Calu3 (cell line): ENCODE measurements at places on chromosomes 1 and 21. TPM values are rescaled to one million over a fixed set of nuclear protein-coding genes. Genes with fewer than 3 reads are reported as not detected.
A peak's percentile ranks its signal among the peaks of the same experiment; 100 is the strongest.

GRCh38 chr1:41286992-41287391 is 44.9 kb upstream of the SCMH1 start:
- DNase-seq = no peak
- peaks cover 100% of the 10 kb centered on the region for H3K27me3 ChIP-seq
- no peak overlapping the region for H3K27ac ChIP-seq
- no peaks in the 10 kb centered on the region for H3K36me3 ChIP-seq
- no peaks in the 10 kb centered on the region for H3K4me1 ChIP-seq
- no peak overlapping the region for H3K4me3 ChIP-seq

DNA sequence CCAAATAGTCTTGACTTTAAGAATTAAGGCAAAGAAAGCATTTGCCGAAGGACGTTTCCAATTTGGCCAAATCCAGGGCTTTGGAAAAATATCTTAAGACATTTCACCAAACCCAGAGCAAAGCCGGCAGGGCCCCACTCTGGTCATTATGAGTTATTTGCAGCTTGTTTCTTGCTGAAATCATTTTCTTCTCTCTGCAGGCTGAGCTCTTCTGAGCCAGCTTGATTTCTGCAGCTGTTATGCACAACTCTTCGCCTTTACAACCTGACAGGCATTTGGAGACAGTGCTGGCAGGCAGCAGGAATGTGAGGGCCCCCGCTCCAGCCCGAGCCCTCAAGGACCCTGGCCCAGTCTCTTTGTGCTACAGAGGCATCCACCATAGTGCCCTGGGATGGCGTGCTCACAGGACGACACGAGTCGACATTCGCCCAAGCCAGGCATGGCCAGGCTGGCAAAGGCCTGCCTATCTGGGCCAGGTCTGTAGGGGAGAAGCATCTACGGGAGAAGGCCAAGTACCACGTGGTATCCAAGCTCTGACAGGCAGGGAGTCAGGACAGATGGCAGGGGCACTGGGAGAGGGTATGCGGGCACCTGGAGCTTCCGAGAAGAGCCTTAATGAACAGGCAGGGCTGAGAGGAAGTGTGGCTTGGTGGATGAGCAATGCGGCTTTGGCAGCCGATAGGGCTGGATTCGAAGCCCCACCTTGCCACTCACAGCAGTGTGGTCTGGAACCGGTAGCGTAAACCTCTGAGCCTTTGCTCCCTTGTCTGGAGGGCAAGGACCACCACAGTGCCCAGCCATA is 32.3 kb downstream of the SYF2 start:
- DNase-seq = no peak
- no peaks in the 10 kb centered on the region for H3K36me3 ChIP-seq
- H3K27me3 ChIP-seq = peaks cover 40% of the 10 kb centered on the region
- H3K27ac ChIP-seq = no peak overlapping the region
- H3K4me1 ChIP-seq = peaks cover 10% of the 10 kb centered on the region

GRCh38 chr1:225911191-225912130 is 12.6 kb downstream of the PYCR2 start:
- no peaks in the 10 kb centered on the region for H3K27me3 ChIP-seq
- peaks cover 7% of the 10 kb centered on the region for H3K36me3 ChIP-seq
- no peak overlapping the region for H3K27ac ChIP-seq
- peaks cover 30% of the 10 kb centered on the region for H3K4me1 ChIP-seq
- DNase-seq = peak; percentile 86

- no peaks in the 10 kb centered on the region for H3K27me3 ChIP-seq
- H3K27ac ChIP-seq = no peak overlapping the region
- peaks cover 8% of the 10 kb centered on the region for H3K4me1 ChIP-seq
- no peaks in the 10 kb centered on the region for H3K36me3 ChIP-seq
- no peak overlapping the region for H3K4me3 ChIP-seq
Observed at GRCh38 chr1:171191992-171192391, 6.9 kb downstream of the FMO2 start.

GRCh38 chr1:179921472-179921871 is 33.1 kb upstream of the CEP350 start:
- H3K27ac ChIP-seq = no peak overlapping the region
- DNase-seq = no peak

DNA sequence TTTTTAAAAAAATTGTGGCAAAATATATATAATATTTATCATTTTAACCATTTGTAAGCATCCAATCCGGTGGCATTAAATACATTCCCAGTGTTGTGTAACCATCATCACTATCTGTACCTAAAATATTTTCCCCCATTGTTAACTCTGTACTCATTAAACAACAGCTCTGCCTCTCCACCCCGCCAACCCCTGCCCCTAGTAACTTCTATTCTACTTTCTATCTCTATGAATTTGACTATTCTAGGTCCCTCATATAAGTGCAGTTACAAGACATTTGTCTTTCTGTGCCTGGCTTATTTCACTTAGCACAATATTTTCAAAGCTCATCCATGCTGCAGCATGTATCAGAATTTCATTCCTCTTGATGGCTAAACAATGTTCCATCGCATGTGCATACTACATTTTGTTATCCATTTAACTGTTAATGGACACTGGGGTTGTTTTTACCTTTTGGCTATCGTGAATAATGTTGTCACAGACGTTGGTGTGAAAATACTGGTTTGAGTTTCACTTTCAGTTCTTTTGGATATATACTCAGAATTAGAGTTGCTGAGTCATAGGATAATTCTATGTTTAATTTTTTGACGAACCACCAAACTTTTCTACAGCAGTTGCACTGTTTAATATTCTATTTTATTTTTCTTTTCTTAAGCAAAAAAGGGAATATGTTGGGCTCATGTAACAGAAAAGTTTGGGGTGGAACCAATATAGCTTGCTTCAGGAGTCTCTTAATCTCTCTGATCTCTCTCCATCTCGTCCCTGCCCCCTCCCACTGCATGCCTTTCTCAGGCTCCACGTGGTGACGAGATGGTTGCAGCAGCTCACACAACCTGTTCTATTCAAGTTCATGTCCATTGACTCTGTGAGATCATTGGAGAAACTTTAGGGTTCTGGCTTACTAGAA is 25.2 kb upstream of the RCAN1 start:
- H3K4me3 ChIP-seq = no peak overlapping the region
- no peaks in the 10 kb centered on the region for H3K36me3 ChIP-seq
- peaks cover 9% of the 10 kb centered on the region for H3K4me1 ChIP-seq

GRCh38 chr1:20165522-20165951 is 20.4 kb upstream of the UBXN10 start:
- H3K27me3 ChIP-seq = peaks cover 12% of the 10 kb centered on the region
- no peak for DNase-seq
- H3K27ac ChIP-seq = no peak overlapping the region
- H3K4me1 ChIP-seq = no peaks in the 10 kb centered on the region

The LRRC3 gene
- total RNA-seq = 0.40 and 0.61 TPM in 2 replicates

The KANK4 gene
- total RNA-seq = not detected in 2 replicates

The SIM2 gene
- 15.1 and 15.4 TPM in 2 replicates for total RNA-seq

The CD53 gene
- total RNA-seq = not detected in 2 replicates
